NCI-H2029 (cell line): ENCODE measurements at places on chromosomes 13 and 19.

DNA sequence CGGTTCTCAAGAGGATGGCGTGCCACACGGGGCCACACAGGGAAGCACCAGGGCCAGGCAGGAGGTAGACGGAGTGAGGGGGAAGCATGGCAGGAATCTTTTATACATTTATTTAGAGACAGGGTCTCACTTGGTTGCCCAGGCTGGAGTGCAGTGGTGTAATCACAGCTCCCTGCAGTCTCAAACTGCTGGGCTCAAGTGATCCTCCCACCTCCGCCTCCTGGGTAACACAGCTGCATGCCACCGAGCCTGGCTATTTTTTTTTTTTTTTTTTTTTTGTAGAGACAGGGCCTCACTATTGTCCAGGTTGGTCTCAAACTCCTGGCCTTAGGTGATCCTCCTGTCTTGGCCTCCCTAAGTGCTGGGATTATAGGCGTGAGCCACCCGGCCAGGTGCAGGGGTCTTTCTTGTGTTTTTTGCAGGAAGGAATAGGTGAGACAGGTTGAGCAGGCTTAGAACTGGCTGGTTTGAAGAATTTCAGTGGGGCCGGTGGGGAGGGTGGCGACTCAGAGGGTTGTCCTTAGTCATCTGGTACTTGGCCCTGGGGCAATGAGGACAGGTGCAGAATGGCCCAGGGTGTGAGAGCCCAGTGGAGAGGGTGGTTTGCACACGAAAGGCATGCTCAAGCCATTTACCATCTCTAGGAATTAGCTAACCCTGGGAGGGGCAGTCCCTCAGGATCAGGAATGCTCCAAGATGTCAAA lies 7.6 kb downstream of the SSC5D start:
- DNase-seq, result no peak

DNA sequence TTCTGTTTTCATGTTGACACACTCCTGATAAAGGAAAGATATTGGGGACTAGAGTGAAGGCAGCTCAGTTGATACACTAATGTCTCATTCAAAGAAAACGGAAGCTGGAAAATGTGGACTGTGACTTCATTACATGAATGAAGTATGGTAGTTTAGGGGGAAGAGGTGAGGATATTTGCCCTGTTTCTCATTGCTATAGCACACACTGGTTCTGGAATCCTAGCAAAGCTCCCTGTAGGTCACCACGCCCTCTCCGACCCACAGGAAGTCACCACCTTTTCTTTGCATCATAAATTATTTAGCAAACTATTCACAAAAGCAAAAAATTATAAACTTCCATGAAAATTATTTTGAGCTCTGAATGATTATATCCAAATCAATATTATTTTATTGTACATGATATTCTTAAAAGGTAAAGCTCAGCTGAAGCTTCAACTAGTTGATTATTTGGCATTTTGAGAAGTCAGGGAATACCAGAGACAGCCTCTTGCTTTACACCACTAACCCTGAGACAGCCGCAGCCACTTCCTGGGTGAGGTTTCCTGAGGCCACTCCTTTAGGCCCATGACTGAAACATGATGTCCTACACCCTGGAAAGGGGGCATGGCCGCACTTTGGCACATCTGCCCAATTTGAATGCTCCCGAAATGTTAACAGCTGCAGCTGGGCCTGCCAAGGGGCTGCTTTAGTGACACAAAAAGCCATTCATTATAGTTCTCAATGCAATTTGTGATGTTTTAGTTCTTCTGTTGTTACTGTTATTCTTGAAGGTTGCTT lies 50.0 kb upstream of the WDFY2 start:
- DNase-seq, result no peak

DNA sequence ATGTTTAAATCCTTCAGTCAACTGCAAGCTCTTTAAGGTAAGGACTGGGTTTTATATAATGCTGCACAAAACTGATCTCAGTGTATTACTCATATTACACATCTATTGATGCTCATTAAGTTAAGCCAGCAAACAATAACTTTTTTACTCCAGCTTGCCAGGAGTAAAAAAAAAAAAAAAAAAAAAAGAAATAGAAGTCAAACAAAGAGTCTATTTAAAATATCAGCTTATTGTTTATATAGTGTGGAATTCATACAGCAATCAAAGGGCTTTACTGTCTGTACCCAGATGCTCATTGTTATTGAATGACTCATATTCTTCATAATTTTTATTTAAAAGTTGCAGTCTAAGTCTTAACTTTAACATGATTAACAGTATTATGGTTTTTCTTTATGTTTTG lies 21.8 kb upstream of the KBTBD7 start:
- no peak for DNase-seq

GRCh38 chr19:38951187-38951586 lies 20.4 kb downstream of the MRPS12 start:
- no peak for DNase-seq

GRCh38 chr19:54415901-54416673 lies 823 bp downstream of the TTYH1 start:
- DNase-seq, result no peak

DNA sequence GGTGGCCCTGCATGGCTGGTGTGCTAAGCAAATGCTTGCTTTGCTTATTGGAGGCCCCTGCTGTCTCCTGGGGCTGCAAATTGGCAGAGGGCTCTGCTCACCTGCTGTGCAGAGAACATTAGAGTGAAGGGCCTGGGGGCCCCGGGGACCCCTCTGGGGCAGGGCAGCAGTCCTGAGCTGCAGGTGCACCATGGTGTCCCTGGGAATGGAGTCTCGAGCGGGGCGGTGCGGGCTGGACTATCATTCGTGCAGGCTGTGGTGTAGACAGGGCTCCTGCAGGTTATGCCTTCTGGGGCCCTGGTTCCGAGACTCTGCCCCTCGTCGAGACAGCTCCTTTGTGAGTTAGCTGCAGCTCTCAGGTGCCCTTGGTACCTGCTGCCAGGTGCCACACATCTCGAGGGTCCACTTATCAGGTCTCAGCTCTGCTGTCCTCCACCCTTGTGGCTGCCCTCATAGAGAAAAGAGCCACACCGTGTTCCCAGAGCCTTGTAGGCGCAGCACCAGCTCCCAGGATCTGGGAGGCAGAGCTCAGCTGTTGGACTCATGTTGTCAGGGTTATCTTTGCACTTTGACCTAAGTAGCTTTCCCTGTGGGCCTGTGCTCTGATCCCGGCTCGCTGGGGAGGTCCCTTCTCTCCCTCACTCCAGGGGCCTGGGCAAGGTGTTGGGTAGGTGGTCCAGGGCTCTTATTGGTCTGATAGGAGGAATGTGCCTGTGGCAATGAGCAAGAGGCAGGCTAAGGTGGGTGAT lies 58.0 kb upstream of the ZNF536 start:
- DNase-seq, result no peak

- no peak for DNase-seq
Observed at GRCh38 chr13:36190771-36191170, 23.6 kb downstream of the SOHLH2 start.
